ENCODE measurements at places on chromosomes 2 and 18. TPM values are rescaled to one million over a fixed set of nuclear protein-coding genes. Genes with fewer than 3 reads are reported as not detected.

The CDKL4 gene
- 1.1 TPM for total RNA-seq

The ZCCHC2 gene
- total RNA-seq: 45.5 TPM

The LOXHD1 gene
- total RNA-seq: 0.63 TPM

DNA sequence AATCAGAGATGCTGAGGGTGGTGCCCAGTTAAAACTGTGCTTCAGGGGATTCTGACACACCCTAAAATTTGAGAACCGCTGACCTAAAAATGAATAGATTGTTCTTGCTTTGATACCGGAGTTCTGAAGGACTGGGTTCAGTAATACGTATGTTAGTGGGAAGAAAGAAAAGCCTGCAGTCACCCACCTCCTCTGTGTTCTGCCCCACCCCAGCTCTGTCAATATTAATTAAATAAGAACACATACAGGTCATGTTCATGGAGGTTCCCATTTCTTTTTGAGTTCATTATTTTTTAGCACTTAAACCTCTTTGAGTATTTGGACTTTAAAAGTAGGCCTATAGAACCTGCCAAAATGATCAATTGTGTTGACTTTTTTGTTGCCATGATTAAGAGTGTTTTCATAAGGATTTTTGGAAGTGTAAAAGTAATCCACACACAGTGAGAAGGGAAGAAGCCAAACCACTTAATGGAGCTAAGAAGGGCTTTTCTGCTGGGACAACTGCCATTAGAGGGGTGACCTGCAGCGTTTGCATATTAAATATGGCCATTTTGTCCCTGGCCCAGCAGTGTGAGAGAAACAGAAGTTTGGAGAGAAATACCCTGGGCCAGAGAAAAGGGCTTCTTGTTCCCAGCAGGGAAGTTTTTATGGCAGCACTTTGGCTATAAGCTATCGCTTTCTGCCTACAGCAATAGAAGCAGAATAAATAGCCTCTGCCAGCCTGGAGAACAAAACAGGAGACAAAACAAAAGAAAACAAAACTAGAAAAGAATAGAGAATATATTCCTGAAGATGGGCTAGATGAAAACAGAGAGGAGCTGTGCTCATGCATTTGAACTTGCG, 80.7 kb upstream of the RNF152 start:
- no peak for DNase-seq

GRCh38 chr2:20143263-20143662, 81.7 kb downstream of the SDC1 start:
- H3K4me3 ChIP-seq: no peak overlapping the region
- no peak for DNase-seq
- H3K27me3 ChIP-seq: peaks cover 9% of the 10 kb centered on the region
- no peaks in the 10 kb centered on the region for H3K4me1 ChIP-seq
- no peaks in the 10 kb centered on the region for H3K36me3 ChIP-seq

DNA sequence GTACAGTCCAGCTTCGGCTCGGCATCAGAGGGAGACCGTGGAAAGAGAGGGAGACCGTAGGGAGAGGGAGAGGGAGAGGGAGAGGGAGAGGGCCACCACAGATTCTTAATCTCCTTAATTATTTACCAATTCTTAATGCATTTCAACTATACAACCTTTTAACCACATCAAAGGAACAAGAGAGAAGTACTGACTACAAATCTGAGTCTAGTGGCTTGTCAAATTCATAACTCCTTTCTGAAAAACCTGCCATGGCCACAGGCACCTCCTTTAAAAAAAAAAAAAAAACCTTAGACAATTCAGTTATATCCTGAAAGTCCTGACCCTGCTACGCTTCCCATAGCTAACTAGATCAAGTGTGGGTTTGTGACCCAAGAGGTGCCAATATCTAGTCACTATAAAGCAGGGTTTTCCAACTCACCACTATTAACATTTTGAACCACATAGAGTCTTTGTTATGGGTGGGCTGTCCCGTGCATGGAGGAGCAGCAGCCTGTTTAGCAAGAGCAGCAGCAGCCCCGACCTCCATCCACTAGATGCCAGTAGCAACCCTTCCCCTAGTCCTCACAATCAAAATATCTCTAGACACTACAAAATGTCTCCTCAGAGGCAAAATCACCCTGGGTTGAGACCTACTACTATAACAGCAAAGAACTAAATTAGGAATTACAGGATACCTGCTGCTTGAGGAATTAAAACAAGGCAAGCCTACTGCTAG, 6.8 kb downstream of the ESCO1 start:
- H3K27me3 ChIP-seq: no peaks in the 10 kb centered on the region
- peaks cover 27% of the 10 kb centered on the region for H3K36me3 ChIP-seq
- H3K4me3 ChIP-seq: no peak overlapping the region
- DNase-seq: no peak
- H3K27ac ChIP-seq: no peak overlapping the region
- H3K4me1 ChIP-seq: peaks cover 18% of the 10 kb centered on the region

DNA sequence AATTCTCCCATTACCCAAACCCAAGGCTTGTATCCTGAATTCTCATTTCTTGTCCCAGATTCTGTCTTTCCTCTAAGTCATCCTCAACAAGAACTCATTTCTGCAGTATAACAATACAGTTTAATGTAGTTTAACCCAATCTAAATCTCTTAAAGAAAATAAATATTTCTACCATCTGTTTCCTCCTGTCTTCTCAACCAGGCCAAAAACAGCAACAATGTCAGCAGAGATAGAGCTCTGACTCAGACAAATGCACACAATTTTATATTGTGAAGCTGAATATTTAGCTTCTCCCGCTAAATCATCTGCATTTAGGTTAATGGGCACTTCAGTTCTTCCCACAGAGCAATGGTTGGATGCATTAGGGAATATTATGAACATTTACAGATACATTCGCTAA, 35.7 kb upstream of the KYNU start:
- H3K4me3 ChIP-seq: no peak overlapping the region
- no peaks in the 10 kb centered on the region for H3K27me3 ChIP-seq
- no peaks in the 10 kb centered on the region for H3K36me3 ChIP-seq
- no peaks in the 10 kb centered on the region for H3K4me1 ChIP-seq

DNA sequence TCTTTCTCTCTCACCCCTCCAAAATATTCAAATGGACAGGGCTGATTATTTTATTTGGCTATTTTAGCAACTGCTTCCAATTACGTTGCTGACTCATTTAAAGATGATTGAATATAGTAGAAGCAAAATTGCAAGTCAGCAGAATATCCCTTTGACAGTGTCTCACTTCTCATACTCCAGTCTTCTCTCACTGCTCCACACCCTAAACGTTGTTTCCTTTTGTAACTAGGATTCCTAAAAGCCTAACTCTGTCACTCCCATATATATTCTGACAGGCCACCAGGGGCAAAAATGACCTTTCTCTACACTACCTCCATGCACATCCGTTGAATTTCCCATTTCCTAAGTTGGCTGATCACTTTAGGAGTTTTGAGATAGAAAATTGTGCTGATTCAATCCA, 351.1 kb downstream of the RND3 start:
- DNase-seq: no peak

DNA sequence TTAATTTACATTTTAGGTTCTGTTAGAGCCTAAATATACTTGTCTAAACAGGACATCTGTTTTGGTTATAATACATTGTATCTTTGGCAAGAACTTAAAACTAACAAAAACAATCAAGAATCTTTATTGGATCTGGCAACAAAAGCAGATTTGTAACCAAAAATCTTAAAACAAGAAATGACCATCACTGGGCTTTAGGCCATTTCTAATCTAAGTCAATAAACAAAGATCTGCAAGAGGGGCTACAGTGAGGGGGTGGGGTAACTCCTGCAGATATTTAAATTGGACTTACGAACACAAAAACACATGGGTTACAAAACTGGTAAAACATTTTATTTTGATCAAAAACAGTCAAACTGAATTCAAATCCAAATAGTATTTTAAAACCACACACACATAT, 77.3 kb downstream of the SRBD1 start:
- DNase-seq: no peak
- H3K27me3 ChIP-seq: no peaks in the 10 kb centered on the region
- H3K36me3 ChIP-seq: peaks cover 25% of the 10 kb centered on the region
- H3K4me3 ChIP-seq: no peak overlapping the region

DNA sequence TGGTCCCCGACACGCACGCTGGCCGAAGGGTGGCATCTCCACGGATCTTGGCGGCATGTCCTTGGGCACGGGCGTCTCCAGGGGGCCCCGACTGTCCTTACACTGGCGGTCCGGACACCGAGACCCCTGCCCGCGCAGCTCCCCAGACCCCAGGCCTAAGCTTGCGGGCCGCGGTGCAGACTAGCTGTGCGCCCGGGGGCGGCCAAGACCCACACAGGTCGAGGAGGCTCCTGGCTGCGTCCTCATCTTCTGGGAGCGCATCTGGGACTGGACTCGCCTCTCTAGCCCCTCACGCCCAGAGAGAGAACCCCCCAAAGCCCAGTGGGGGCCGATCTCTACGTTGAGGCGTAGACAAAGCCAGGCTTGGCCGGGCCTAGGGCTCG, 475 bp upstream of the TWIST2 start:
- peaks cover 61% of the 10 kb centered on the region for H3K27me3 ChIP-seq
- no peaks in the 10 kb centered on the region for H3K36me3 ChIP-seq
- no peak overlapping the region for H3K4me3 ChIP-seq

DNA sequence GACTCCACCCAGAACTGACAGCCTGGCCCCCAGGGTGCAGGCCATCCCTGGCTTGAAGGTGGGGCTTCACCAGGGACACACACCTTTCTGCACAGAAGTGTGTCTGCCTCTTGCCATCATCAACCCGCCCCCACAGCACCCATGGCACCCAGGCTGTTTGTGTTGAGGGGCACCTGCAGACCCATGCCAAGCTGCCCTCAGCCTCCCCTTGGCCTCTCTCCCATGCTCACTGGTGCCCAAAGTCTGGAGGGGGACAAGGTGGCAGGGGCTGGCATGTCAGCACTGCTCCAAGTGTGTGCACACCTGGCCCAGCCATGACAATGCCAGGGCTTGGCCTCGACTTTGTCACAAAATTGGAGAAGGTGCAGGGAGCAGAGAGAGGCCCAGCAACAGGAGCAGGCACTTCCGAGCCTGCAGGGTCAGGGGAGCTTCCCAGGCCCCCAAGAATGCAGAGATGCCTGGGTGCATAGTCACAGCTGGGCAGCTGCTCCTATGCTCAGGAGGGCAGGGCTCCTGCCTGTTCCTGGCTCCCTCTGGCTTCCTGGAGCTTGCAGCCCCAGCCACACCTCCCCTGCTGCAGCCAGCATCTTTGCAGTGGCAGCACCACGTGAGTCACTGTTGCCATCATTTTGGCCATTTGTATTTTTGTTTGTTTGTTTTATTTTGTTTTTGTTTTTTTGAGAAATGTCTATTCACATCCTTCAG, 280.6 kb upstream of the UBE2E3 start:
- no peaks in the 10 kb centered on the region for H3K36me3 ChIP-seq
- H3K27me3 ChIP-seq: no peaks in the 10 kb centered on the region
- DNase-seq: no peak
- H3K27ac ChIP-seq: no peak overlapping the region
- H3K4me1 ChIP-seq: no peaks in the 10 kb centered on the region

- peaks cover 9% of the 10 kb centered on the region for H3K27me3 ChIP-seq
- no peak overlapping the region for H3K4me3 ChIP-seq
- no peak overlapping the region for H3K27ac ChIP-seq
- H3K36me3 ChIP-seq: no peaks in the 10 kb centered on the region
- no peaks in the 10 kb centered on the region for H3K4me1 ChIP-seq
- DNase-seq: no peak
Observed at GRCh38 chr18:2826581-2826980, 20.2 kb upstream of the EMILIN2 start.
